ENCODE measurements at places on chromosomes 4 and X. TPM values are rescaled to one million over a fixed set of nuclear protein-coding genes. Genes with fewer than 3 reads are reported as not detected.

LRCH2 gene
- 2.7 TPM for total RNA-seq

GPR119 gene
- total RNA-seq: not detected

PAGE2B gene
- not detected for total RNA-seq

TMEM154 gene
- 8.6 TPM for total RNA-seq

VCX gene
- total RNA-seq: not detected

TCEAL7 gene
- total RNA-seq: 16.2 TPM

Data from glomerular endothelial cell (primary cell).